ENCODE measurements at places on chromosomes 3 and 15. TPM values are rescaled to one million over a fixed set of nuclear protein-coding genes. Genes with fewer than 3 reads are reported as not detected.

DNAJC19 gene
- 33.7 TPM for total RNA-seq

DNA sequence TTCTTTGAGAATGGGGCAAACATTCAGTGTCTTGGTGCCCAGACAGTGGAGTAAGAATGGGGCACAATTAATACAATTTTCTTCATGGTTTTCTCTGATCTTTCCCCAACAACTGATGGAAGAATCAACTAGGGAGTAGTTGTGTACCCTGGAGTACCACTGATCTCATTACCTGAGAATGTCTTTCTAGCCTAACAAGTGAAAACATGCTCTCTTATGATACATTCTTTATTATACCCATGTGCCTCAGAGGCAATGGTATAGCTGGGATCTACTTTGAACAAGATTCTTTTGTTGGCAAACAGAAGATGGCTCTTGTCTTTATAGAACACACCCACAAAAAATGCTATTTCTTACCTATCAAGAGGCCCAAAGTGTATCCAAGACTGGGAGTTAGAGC lies 250.6 kb upstream of the CMC1 start:
- DNase-seq = no peak

DNA sequence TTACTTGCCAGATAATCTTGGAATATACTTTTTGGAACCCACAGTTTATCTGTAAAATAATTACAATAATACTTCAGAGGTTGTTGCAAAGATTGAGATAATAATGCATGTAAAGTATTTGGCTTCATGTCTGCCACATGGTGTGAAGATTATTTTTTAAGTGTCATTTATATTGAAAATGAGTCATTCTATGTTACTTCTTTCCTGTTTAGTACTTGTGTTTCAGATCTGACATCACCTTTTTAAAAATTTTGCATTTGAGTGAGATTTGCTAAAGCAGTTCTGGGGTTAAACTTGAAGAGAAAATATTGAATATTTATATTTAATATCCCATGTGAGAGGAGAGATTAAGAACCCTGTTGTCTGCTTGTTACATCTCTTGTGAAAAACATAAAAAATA lies 31.2 kb downstream of the IQGAP1 start:
- DNase-seq = no peak

SPESP1 gene
- 4.6 TPM for total RNA-seq

DNA sequence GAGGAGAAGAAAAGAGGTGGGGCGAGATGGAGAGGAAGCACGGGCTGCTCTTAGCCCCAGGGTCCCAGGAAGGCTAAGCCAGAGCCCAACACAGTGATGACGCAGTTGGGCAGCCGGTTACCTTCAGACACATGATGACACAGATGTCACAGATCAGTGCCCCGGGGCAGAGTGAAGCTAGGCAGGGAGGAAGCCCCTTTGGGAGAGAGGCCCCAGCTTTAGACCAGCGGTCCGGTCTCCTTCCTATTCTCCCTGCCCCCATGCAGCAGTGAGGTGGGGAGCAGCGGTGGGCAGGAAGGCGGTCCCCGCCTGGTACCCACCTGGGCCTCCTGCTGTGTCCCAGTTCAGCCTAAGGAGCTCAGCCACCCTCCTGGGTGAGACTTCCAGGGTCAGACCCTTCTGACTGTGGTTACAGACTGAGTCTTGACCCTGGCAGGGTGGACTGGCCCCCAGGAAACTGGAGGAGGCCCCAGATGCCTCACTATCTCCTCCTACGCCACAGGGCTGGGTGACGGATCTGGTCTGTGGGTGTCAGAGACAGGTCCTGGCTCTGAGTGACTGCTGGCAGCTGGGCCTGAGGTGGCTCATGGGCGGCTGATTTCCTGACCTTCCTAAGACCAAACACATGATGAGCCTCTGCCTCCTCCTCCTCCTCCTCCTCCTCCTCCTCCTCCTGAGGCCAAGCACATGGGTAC lies 38.8 kb upstream of the LINGO1 start:
- DNase-seq = no peak

GRCh38 chr3:187804120-187804744 lies 59.0 kb upstream of the BCL6 start:
- DNase-seq = no peak

DNA sequence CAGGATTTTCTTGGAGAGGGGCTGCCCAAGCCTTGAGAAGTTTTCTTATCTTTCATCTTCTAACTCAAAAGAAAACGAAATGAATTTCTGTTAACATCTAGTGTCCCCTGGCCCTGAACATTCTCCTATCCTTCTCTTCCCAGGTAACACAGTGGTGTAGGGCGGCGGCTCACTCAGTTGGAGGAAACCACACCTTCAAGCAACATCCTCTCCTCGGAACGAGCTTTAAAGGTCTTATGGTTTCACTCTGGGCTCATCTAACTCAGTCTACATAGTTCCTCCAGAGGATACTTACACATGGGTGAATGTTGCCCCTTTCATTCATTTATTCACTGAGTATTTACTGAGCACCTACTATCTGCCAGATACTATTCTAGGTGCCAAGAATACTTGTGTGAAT lies 31.0 kb upstream of the KLHL6 start:
- no peak for DNase-seq

ITIH4 gene
- 2.6 TPM for total RNA-seq

- no peak for DNase-seq
Measured at GRCh38 chr3:188108703-188109412, 45.1 kb upstream of the LPP start.

- DNase-seq = no peak
Measured at GRCh38 chr15:31364301-31365031, 37.8 kb downstream of the KLF13 start.

LMLN gene
- 5.9 TPM for total RNA-seq

DNA sequence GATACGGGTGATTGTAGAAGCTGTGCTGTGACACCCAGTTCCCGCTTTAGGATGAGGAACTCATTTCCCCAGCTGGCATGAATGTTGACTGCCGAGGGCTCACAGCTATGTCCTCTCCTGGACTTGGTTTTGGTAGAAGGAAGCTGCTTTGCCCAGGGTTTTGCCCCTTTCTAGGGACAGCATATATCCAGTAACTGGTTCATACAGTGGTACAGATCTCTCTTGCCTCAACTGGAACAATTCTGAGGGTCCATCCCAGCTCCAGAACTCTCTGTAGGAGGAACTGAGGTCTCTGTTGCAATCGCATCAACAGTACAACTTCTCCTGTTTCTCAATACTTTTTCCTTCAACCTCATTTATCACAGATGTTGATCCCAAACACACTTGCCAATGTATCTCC lies 54.5 kb upstream of the FNDC3B start:
- no peak for DNase-seq

GRCh38 chr15:48823706-48824105 lies 12.8 kb upstream of the CEP152 start:
- no peak for DNase-seq

DNA sequence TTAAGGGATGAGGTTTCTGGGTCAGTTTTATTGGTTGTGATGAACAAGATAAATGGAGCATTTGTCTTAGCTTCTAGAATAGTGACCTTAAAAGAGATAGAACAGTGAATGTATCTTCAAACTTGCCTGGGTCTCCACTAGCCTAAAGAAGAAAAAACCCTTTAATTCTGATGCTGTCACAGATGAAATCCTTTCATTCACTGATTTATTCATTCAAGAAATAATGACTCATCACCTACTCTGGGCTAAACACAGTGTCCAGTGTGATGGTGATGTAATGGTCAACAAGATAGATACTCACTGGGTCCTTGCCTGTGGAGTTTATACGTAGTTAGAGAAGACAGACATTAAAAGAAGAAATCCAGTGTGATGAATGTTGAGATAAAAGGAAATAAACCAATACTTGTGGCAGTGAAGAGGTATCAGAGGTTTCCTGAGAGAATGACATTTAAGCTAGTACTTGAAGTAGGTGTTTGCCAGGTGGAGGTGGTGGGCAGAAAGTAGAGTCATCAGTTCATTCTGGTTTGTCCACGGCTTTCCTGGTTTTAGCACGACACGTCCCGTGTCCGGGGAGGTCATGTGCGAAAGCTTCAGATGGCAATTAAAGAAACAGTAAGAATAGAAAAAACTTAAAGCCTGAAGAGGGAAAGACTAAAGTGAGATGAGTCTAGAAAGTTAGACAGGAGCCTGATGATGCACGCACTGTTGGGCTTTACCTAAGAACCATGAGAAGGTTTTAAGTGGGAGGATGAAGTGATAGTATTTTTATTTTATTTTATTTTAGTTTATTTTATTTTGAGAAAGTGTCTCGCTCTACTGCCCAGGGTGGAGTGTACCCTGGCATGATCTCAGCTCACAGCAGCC lies 18.5 kb downstream of the PAK2 start:
- peak; percentile 76 for DNase-seq

GRCh38 chr3:133488785-133489367 lies 84.6 kb upstream of the CDV3 start:
- DNase-seq = peak; percentile 76

FOXL2NB gene
- not detected for total RNA-seq

GRCh38 chr15:45522328-45523165 lies at the start of gene SLC30A4:
SLC30A4 (minus strand) TSS chr15:45522755; CDS start chr15:45522354, 401 bp downstream.
- peak; percentile 66 for DNase-seq

DNA sequence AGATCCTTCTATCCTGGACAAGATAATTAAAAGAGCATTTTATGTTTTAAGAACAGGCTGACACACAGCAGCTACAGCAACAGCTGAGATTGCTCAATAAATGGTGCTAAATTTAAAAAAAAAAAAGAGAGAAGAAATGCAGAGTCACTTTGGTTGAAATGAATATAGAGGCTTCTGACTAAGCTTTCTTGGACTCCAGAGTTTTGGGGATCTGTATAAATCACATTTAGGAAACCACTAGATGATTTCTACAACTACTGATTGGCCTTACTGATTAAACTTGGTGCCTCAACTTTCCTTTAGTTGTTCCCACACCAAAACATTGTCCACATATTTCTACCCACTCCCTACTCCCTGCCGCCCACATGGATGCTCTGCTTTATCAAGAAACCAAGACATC lies 132.9 kb upstream of the ZBTB20 start:
- peak; percentile 71 for DNase-seq

GRCh38 chr3:100813828-100814227 lies 104.5 kb downstream of the TFG start:
- DNase-seq = peak; percentile 7

GOLGA8J gene
- total RNA-seq = not detected

TIGIT gene
- not detected for total RNA-seq

GRCh38 chr15:40873694-40874561 lies at the start of gene RHOV:
RHOV (minus strand) TSS chr15:40874234; CDS start chr15:40874139, 95 bp downstream.
- peak; percentile 31 for DNase-seq

GOLIM4 gene
- 77.3 TPM for total RNA-seq

- peak; percentile 52 for DNase-seq
Measured at GRCh38 chr3:159947220-159947619, 41.4 kb upstream of the IL12A start.

- no peak for DNase-seq
Measured at GRCh38 chr3:156010829-156011228, 109.5 kb upstream of the KCNAB1 start.

MRPL47 gene
- total RNA-seq = 27.6 TPM

DNA sequence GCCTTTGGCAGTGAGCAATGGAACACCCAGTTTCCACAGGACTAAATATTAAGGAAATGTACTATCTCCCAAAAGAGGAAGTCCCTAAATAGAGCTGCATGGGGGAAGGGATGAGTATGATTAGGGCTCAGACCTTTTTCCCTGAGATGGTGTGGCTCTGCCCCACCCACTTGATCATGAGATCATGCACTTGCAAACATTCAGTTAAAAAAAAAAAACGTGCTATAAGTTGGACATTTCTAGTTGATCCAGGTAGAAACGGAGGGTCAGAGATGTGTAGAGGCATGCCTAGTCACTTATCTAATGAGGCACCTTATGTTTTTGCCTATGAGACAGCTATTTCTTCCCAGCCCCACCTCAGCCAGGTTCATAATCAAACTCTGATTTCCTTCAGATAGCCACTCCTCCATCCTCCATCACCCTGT lies 24.5 kb upstream of the SSR3 start:
- DNase-seq = no peak

- peak; percentile 65 for DNase-seq
Measured at GRCh38 chr15:70327856-70328678, 230.3 kb upstream of the TLE3 start.

GRCh38 chr3:5136919-5137429 lies 14.9 kb downstream of the ARL8B start:
- no peak for DNase-seq

TRAK1 gene
- 37.8 TPM for total RNA-seq

DNA sequence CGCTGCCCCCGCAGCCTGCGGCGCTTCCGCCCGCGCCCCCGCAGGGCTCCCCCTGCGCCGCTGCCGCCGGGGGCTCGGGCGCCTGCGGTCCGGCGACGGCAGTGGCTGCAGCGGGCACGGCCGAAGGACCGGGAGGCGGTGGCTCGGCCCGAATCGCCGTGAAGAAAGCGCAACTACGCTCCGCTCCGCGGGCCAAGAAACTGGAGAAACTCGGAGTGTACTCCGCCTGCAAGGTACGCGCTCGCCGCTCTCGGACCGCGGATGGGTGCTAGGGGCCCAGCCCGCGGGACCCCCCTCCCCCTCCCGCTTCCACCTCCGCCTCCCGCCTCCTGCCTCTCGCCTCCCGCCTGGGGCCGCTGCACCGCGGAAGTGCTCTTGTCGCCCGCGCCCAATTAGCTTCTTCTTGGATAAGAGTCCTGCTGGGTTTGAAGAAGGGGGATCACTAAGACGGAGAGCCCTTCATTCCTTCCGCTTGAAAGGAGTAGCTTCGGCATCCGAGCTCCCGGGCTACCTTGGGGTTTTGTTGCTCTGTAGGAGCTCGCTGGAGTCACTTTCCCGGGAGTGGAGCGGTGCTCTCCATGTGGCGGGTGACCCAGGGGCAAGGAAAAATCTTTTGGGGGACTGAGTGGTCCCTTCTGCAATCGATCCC lies 426 bp downstream of the KAT2B start:
- peak; percentile 75 for DNase-seq

DNA sequence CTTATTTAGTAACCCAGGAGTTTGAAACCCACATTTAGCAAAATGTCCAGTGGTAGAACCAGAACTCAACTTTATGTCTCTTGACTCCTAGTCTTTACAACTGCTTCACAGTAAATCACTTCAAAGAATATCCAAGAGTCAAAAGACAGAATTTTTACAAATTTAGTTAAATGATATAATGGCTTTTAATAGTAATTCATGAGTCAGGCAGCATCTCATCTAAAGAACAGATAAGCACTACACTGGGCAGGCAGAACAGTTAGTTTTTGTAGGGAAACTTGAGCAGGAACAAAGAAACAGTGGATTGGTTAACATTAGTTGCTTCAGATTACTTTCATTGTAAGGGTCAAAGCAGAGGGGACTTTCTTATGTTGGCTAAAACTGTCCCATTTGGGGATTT lies 120.2 kb downstream of the NEO1 start:
- no peak for DNase-seq

- DNase-seq = no peak
Measured at GRCh38 chr3:37266809-37267208, 92.4 kb upstream of the LRRFIP2 start.

CORO2B gene
- 15.7 TPM for total RNA-seq

- no peak for DNase-seq
Measured at GRCh38 chr3:107425033-107425432, 47.8 kb downstream of the CCDC54 start.

Measured in fibroblast of lung (primary cell).